ENCODE measurements at places on chromosomes 2 and 18. TPM values are rescaled to one million over a fixed set of nuclear protein-coding genes. Genes with fewer than 3 reads are reported as not detected.

The CDH19 gene
- total RNA-seq: 98.0 TPM

The REG1B gene
- not detected for total RNA-seq

The RASGRP3 gene
- 38.2 TPM for total RNA-seq

The CD207 gene
- total RNA-seq: 0.20 TPM

The MGAT4A gene
- total RNA-seq: 37.2 TPM

GRCh38 chr2:197628043-197628500 is 47.3 kb downstream of the RFTN2 start:
- peak; percentile 57 for DNase-seq

DNA sequence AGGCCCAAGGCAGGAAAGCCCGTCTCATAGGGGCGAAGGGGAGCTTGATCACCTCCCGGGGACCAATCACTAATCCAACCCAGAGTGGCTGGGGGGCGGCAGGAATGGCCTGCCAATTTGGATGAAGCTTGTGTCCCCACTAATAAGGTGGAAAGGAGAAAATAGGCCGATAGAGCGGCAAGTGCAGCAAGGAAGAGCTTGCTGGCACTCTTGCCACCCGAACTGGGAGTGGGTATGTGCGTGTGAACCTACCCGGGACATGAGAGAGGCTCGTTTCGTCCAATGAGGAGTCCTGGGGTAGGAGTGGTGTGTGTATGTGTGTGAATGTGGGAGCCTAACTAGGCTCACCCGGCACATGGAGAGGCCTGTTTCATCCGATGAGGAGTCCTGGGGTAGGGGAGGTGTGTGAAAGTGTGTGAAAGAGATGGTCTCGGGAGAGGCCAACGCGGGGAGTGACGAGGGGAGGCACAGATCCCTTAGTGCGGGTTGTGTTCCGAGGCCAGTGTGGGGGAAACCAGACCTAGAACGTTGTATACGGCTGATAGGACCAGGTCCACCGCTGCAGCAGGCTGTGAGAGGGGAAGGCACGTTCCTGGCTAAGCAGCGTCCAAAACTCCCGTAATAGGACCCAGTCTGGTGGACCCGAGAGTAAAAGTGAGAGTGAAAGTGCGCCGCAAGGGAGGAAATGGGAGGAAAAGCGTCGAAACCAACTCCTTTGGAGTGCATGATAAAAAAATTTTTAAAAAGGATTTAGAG is 47.1 kb upstream of the SELENOI start:
- peak; percentile 44 for DNase-seq

GRCh38 chr2:239586651-239587310 is 186.0 kb upstream of the HDAC4 start:
- peak; percentile 27 for DNase-seq

GRCh38 chr2:84292545-84292944 is 166.5 kb downstream of the SUCLG1 start:
- no peak for DNase-seq

DNA sequence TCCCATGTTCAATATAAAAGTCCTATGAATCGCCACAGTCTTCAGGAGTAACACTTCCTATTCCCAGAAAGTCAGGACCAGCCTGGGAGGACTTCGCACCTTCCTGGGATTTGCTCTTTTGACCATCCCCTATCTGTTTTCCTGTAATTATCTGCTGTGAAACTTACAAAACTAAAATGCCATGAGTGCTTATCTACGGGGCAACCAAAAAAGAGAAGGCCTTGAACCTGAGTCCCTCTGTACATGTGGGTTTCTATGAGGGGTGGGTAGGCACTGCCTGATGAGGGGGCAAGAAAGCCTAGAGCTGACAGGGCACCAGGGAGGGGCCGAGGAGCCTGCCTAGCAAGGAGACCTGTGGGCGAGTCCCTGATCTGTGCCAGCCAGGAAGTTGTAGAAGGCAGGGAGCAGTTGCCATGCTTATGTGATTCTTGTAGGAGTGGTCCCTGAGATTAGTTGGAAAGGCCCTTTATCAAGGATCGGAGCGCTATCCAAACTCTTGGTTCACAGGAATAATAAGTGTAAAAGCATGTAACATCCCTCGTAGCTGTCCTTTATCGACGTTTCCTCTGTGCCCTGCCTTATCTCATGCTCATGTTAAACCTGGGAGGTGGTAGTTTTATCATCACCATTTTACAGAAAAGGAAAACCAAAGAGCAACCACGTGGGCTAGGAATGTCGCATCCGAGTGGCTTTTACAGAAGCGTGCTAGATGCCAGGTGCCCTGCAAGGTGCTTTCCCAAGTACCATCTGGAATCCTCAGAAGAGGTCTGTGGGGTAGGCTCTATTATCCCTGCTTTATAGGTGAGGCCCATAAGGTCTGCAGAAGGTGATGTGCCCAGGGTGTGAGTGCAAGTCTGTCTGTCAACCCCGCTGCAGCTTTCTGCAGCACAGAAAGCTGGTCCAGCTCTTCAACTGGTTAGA is 111.8 kb downstream of the B3GNT2 start:
- DNase-seq: peak; percentile 50

GRCh38 chr2:237717366-237718276 is 81.0 kb upstream of the RBM44 start:
- peak; percentile 48 for DNase-seq

DNA sequence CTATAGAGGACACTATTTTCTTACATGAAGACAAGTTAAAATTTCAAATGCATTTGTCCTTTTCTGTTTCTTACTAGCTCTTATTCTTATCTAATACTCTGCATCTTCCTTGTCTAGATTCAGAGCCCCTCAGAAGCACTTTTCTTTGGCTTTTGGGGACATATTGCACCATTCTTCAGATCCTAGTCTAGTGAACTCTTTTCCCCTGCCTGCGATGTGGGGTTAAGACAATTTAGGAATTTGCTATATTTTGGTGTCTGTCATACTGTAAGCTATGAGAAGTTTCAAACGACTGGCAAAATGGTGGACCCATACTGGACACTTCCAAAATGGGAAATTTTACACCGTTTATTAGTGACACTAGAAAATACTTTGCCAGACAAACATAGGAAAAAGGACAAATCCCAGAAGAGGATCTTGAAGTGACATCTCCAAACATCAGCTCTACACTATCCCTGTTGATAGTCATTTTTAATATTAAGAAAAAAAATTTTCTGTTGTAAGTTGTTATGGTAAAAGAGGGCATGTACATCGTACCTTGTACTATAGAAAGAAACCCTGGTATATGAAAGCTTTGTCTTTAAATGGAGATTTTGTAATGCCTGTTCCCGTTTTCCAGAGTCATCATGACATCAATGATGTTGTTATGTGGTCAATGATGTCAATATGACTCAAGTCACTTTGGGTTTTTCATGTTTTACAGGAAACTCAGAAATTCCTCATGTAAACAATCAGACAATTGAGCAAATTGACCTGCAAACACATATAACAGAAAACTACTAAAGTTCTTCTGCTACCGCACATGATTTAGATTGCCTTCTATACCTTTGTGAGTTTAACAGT is 4.4 kb upstream of the KYNU start:
- DNase-seq: no peak
